ENCODE measurements at places on chromosomes 7 and 10.

DNA sequence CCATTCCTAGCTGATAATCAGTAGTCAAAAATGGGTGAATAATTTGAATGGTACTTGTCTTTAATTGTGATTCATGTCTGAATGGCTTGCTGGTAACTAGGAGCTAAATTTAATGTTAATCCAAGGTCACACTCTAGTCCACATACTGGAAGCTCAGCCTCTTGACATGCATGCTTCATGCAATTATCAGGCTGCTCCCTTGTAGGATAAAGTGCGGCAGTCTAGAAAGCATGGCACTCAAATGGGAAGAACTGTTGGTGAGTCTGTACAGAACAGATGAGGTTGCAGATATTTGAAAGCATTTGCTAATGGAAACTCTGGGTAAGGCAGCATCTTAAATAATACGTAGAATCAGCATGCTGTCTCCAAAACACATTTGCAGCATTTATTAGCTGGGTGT lies 499.4 kb downstream of the AUTS2 start:
- DNase-seq = peak; percentile 38

- no peak for DNase-seq
Measured at GRCh38 chr10:48778193-48778857, 93.7 kb downstream of the WDFY4 start.

DNA sequence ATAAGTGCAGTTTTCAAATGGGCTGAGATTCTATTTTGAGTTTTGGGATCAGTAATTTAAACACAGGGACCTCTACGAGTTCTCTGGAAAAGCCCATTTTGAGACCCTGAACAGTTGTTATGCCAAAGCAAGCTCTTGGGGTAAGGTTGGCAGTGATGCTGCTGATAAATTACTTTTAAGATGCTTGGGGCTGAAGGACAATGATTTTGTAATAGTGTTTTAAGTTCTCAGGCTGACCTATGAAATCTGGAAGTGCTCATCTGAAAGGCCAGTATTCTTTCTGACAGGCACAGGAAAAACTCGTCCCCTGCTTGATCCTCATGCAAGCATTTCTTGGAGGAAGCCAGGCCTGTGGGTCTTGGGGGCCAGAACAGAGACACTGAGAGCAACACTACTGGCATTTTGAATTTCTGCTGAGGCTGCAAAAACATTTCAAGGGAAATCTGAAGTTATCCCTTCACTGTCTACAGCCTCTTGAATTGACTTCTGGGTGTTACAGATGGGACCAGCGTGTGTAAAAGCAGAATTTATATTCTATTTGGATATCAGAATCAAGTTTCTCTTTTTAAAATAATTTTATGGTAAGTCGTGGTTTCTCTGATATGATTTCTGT lies 79.7 kb downstream of the AUTS2 start:
- peak; percentile 28 for DNase-seq

DNA sequence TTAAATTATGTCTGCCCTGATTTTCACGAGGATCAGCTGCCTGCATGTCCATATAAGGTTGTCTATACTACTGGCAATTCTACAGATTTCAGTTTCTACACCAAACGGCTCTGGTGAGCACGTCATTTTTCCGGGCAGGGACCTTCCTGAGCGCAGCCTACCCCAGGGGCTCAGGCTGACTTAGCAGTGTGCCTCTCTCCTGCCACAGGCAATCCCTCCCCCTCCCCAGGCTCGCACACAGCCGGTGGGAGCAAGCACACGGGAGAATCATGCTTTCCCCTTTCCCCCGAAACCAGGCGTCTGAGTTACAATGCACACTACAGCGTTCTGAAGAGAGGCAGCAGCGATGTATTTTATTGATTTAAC lies 1.7 kb downstream of the KLF6 start:
- peak; percentile 67 for DNase-seq

GRCh38 chr10:79159141-79159651 lies 90.4 kb downstream of the ZMIZ1 start:
- DNase-seq = no peak

Measured in BE2C (cell line).